ENCODE measurements at places on chromosomes 1 and 21.

DNA sequence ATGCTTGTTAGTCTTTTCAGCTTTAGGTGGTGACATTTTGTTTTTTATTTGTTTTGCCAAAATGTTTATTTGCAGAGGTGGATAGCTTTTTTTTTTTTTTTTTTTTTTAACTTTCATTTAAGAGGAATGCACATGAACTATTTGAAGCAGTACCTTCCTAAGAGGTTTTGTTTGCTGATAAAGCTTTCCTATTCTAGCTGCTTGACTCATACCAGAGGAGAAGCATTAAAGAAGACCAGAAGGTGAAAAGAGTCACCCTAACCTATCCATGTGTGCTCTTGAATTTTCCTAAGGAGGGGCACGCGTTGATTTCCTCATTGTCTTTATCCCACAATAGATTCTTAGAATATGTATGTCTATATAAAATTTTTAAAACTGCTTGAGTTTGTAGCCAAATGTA is 57.7 kb downstream of the PRDM2 start:
- DNase-seq = no peak

DNA sequence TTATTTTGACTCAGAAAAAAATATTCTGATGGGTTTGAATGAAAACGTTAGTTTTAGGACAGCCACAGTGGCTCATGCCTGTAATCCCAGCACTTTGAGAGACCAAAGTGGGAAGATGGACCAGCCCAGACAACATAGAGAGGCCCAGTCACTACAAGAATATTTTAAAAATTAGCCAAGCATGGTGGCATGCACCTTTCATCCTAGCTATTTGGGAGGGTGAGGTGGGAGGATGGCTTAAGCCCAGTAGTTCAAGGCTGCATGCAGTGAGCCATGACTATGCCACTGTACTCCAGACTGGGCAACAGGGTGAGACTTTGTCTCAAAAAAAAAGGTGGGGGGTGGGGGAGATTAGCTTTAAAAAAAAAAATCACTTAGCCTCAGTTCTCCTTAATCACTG is 127.5 kb downstream of the LBR start:
- no peak for DNase-seq

GRCh38 chr21:38041493-38041892 is 125.2 kb upstream of the KCNJ6 start:
- no peak for DNase-seq

GRCh38 chr21:14383596-14384180 is 742 bp upstream of the HSPA13 start:
- DNase-seq = no peak

- DNase-seq = no peak
Measured at GRCh38 chr1:22123071-22123390, 19.9 kb downstream of the WNT4 start.

- DNase-seq = no peak
Measured at GRCh38 chr1:22317920-22318243, 133.8 kb upstream of the ZBTB40 start.
